ENCODE measurements at places on chromosomes 4 and X.

DNA sequence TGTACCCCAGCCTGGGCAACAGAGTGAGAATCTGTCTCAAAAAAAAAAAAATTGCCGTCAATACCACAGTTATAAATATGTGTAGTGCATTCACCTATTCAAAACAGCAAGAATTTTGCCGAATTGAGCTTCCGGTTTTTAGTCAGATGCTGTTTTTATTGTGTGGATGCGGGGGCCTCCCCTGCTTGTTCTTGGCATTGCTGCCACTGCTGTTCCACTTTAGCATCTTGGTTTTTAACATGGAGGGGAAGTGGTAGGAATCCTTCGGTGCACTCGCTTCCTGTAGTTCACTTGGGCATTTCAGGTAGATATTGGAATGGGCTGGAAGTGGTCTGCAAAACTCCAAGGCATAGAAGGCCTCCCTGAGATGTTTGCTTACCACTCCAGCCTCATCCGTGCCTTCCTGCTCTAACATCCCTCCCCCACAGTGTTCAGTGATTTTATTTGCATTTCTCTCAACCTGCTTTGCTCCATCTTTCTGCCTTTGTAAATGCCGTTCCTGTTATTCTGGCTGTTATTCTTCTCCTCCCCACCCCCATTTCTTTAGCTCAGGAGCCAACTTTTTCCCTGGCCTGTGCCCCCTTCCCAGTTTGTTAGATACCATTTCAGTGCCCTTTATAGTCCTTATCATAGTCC is 25.5 kb downstream of the MOB1B start:
- no peak for DNase-seq

GRCh38 chrX:21354725-21355124 is 19.5 kb upstream of the CNKSR2 start:
- no peak for DNase-seq

GRCh38 chr4:185993328-185993973 is 75.5 kb upstream of the TLR3 start:
- DNase-seq, result no peak

DNA sequence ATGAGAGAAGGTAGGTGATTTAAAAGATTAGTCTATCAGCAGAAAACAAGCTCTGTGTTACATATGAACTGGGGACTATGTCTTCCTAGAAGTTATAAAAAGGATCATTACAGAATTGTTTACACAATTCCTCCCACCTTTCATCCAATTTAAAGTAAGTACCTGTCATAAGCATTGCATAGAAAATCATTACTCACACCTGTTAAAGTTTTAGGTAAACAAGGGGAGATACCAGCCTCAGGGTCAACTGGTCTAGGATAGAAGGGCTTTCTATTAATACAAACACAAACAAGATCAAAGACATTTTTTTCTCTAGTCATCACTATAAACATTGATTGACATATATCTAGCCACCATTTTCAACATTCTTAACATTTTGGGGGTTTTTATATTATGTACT is 333.9 kb downstream of the ARHGAP24 start:
- no peak for DNase-seq

DNA sequence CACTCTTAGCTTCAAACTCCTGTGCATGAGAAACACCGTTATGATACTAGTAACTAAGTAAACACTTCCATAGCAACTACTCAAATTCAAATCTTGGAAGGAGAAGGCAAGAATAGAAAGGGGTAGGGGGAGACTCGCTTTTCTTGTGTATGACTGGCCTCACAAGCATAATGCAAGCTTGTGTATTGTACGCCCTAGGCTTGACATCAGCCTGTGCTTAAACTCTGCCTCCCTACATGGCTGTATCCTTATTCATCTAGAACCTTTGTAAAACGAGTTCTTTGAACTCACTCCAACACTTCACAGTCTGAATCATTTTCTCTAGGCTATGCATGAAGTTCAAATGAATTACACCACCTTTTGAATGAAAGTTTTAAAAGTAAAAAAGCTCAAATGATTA is 1071.2 kb upstream of the ADGRL3 start:
- no peak for DNase-seq

- DNase-seq, result no peak
Measured at GRCh38 chr4:185304944-185305690, 90.6 kb downstream of the LRP2BP start.

- no peak for DNase-seq
Measured at GRCh38 chr4:83855044-83855443, 319.1 kb downstream of the GPAT3 start.

DNA sequence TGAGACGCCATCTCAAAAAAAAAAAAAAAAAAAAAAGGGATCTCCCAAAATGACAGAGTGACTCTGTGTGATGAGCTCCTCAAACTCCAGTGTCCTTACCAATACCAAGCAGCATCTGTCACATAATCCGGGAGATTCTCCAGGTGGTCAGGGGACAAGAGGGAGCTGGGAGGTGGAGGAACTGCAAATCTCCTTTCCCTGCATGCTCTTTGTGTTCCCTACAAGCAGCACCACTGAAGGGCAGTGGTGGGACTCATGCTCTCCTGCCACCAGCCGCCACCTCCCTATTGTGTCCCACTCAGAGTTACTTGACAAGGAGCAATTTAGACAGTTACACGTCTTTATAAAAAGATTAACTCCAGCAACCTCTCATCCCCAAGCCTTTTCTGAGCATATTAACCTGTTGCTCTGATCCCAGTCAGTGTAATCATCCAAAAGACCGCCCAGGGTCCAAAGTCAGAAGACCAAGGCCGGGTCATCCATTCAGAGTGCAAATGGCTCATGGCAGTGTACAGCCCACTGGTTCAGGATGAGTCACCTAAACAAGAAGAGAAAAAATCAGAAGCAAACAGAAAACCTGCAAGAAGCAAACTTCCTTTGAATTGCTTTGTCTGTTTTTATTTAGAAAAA is 23.6 kb downstream of the MGST2 start:
- DNase-seq, result no peak

Data from progenitor cell of endocrine pancreas (in vitro differentiated cells).